ENCODE measurements at places on chromosomes 13 and 19.
A peak's percentile ranks its signal among the peaks of the same experiment; 100 is the strongest.

DNA sequence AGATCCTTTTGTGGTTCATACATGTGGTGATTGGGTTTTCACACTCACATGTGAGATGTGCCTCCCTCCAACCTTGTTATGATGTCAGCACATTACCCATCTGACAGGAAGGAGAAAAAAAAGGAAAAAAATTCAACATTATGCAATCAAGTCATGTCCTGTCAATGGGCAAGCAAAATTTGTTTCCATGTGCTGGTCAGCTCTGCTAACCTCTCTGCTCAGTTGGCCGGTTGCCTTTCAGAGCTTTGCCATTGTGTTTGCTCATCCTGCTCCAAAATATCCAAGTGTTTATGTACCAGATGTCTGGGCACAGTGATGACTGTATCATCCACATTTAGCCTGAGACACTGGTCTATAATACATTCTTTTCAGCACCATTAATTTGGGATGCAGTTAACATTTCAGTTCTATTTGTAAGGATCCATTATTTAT is 27.0 kb upstream of the METTL21C start:
- DNase-seq: peak; percentile 19

DNA sequence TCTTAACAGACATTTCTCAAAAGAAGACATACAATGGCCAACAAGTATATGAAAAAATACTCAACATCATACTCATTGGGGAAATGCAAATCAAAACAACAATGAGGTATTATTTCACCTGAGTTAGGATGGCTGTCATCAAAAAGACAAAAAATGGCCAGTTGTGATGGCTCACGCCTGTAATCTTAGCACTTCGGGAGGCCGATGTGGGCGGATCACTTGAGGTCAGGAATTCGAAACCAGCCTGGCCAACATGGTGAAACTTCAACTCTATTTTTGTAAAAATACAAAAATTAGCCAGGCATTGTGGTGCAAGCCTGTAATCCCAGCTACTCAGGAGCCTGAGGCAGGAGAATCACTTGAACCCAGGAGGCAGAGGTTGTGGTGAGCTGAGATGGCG is 22.0 kb downstream of the CEACAM16 start:
- DNase-seq: no peak

GRCh38 chr13:51666374-51666773 is 82.1 kb downstream of the WDFY2 start:
- DNase-seq: no peak

- DNase-seq: peak; percentile 43
These were observed 337 bp upstream of the FXYD7 start for GRCh38 chr19:35142606-35143230.

DNA sequence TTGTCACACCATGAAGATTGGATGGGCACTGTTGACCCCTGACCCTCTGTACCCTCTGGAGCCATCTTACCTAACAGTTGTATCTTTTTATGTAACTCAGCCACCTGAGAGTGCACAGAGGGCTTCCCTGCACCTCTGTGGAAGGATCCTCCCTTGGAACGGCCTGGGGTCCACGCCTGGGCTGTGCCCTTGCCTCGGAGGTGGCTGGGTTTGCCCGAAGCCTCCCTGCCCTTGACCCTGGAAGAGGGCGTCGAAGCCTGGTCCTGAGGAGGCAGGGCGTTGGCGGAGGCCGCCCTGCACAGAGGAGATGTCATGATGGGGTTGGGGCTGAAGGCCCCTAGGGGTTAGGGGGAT is 241 bp downstream of the ODAD3 start:
- DNase-seq: no peak

All from epithelial cell of esophagus (primary cell).